Hippocampal formation (tissue), 2 donors: ENCODE measurements at places on chromosomes 16 and 17.

GRCh38 chr17:79581324-79581932 lies 29.4 kb downstream of the RBFOX3 start:
- DNase-seq, result no peak

GRCh38 chr17:39194985-39195524 lies 2.4 kb downstream of the CACNB1 start:
- peak; percentile 38 for DNase-seq

- DNase-seq, result no peak
These were observed 9.1 kb downstream of the ASIC2 start for GRCh38 chr17:33284022-33284421.

DNA sequence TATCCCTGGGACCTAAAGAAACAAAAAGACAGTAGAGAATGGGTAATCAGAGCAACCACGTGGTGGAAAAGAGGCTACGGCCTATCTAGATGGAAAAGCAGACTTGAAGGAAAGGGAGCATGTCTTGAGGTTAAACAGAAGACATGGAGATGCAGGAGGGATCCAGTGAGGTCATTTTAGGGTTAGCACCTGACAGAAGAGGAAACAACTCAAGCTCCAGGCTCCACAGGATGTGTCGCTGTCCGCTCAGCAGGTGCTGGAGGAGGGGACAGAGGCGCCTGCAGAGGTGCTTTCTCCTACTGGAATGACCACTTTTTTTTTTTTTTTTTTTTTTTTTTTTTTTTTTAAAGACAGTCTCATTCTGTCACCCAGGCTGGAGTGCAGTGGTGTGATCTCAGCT lies 47.5 kb upstream of the CLEC3A start:
- no peak for DNase-seq

GRCh38 chr17:59723041-59723440 lies 15.6 kb downstream of the VMP1 start:
- DNase-seq, result no peak

GRCh38 chr16:1424028-1424427 lies 3.5 kb upstream of the UQCC4 start:
- no peak for DNase-seq

- DNase-seq, result no peak
These were observed 24.2 kb downstream of the SAP30BP start for GRCh38 chr17:75691371-75691791.

- DNase-seq, result no peak
These were observed 150.1 kb downstream of the IRF8 start for GRCh38 chr16:86048882-86049585.

GRCh38 chr16:74268372-74268782 lies 28.2 kb upstream of the PSMD7 start:
- no peak for DNase-seq

DNA sequence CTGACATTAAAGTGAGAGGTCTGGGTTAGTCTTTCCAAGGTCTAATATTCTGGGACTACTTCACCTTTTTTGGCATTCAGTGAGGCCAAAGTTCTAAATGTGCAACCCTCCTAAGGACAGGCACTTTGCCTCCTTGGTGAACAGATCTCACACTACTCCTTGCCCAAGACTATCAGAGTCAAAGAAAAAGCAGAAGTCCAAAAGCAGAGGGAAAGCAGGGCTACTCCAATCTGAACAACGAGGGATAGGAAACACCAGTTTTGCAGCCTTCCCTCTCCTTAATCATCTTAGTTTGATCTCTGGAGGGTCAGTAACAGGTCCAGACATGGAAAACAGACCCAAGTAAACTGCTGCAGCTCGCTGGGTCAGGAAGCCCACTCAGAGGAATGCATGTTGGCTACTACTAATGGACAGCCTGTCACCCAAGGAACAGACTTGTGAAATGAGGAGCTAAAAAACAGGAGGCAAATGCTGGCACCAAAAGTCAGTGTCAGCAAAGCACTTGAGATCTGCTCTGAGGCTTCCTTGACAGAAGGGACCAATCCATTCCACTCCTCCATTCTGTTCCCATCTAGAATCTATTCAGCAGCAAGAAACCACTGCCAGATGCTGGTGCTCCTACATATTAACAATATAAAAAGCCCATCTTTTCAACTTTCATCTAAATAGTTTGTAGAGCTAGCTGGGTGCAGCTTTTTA lies 29.9 kb downstream of the DCUN1D3 start:
- no peak for DNase-seq

GRCh38 chr17:2042390-2042847 lies 597 bp downstream of the OVCA2 start:
- no peak for DNase-seq

DNA sequence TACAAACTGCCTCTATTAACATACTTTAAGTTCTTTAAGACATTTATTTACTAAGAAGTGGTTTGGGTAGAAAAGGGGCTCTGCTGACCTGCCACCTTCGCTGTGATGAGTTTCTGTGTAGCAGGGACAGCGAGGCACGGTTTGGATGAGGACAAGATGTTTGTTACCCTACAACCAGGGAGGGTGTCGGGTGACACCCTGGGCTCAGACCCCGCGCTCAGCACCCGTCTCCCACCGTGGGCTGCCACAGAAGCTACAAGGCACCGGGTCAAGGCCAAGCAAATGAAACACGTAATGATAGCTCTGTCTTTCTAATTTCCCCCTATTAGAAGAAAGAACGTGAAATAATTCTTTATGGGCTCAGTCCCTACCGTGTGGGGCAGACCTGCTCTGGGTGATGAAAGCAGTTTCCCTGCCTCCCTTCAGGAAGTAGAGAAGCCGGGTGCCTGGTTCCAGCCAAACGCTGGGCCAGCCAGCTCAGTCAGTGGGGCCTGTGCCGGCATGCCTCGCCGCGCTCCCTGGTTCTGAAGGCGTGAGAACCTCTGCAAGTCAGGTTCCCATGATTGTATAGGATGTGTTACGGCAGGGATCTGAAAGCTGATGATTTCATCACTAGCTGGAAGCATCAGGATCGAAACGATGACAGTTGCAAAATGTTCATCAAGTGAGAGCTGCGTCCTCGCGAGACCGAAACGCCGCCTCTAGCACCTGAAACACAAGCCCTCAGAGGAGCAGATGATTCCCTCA lies 3.9 kb downstream of the ZNF750 start:
- no peak for DNase-seq

- no peak for DNase-seq
These were observed 5.6 kb upstream of the EVPL start for GRCh38 chr17:76032780-76033108.

GRCh38 chr16:70779361-70779760 lies 21.6 kb downstream of the VAC14 start:
- DNase-seq, result no peak

- DNase-seq, result no peak
These were observed 2.6 kb downstream of the WNT9B start for GRCh38 chr17:46853896-46854444.

GRCh38 chr17:4234401-4234800 lies 29.4 kb downstream of the ANKFY1 start:
- DNase-seq, result no peak

DNA sequence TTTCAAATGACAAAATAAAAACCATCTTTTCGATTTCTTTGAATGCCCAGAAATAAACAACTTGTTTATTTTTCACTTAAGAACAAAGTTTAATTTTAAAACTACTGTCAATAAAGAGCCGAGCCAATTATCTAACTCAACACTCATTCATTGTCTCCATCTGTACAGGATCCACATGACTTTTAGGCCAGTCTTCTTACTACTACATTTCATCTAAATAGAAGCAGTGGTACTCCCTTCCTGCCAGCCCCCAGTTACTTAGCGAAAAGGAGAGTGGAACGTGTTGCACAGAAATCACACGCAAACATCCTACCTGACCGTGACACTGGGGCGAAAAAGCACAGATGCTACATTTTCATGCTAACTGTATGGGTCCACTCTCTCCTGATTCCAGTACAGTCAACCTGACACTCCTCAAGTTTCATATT lies 1.2 kb downstream of the GNA13 start:
- no peak for DNase-seq

GRCh38 chr16:11679941-11680911 lies 12.0 kb downstream of the SNN start:
- DNase-seq, result no peak

DNA sequence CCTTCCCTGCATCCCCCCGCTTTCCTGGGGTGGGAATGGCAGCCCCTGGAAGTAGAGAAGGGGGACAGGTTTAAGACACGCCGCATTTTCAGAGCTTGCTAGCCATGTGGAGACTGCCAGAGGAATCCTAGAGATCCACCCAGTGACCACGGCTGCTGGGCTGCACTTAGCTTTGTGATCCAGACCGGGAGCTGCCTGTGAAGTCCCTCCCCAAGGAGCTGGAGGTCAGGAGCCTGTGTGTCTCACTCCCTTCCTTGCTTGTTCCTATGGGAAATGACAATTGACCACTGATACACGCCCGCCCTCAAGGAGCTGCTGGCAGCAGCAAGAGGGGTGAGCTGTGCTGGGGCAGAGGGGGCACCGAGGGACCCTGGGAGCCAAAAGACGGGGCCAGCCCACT lies 73.7 kb downstream of the SREBF1 start:
- no peak for DNase-seq

DNA sequence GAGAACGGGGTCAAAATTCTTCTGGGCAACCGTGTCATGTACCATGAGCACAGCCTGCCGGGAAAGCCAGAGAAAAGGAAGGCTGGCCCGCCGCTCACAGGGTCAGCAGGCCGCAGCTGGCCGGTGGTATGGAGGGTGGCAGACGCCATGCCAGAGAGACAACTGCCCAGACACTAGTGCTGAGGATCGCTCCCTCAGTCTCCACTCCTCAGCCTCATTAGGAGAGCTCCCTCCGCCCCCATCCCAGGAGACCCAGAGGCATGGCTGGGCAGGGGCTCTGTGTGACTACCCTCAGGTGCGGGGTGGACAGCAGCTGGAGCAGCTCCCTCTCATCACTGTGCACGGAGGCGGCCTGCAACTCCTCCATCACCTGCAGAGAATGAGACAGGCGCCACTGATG lies 3.2 kb downstream of the MPP3 start:
- DNase-seq, result no peak

- DNase-seq, result no peak
These were observed 13.5 kb upstream of the TMEM208 start for GRCh38 chr16:67213197-67214019.
